ENCODE measurements at places on chromosomes 5 and 9.

GRCh38 chr9:136231478-136232297 lies 13.9 kb downstream of the QSOX2 start:
- DNase-seq = no peak

GRCh38 chr9:7607421-7607820 lies 192.2 kb downstream of the DMAC1 start:
- DNase-seq = no peak

DNA sequence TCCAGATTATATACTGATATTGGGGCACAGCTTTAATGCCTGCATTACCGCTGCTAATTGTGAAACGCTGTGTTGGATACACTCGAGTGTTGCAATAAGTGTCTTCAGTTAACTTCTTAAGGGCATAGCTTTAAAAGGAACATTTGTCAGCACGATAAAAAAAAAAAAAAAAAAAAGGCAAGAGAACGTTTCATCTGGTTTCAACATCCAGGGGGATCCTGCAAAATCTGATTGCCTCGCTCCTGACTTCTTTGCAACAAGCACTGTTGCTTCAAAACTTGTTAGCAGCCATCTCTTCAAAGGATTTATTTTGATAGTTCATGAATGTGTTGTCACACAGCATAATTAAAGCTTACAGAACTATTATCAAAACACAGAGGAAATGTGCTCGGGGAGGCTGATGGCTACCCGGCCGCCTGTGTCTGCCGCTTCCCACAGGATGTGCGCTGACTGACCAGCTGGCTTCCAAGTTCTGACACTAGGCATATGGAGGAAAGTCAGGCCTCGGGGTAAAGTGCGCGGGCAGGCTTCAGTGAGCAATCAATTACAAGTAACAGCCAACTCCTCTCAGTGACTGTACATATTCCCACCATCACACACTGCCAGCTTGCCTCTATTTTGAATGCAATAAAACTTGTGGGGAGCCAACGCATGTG lies 77.7 kb downstream of the EBF1 start:
- no peak for DNase-seq

GRCh38 chr5:151476016-151476415 lies 28.6 kb downstream of the SLC36A1 start:
- DNase-seq = no peak

- DNase-seq = no peak
Measured at GRCh38 chr5:44881266-44881665, 72.5 kb downstream of the MRPS30 start.

- no peak for DNase-seq
Measured at GRCh38 chr5:67303356-67303755, 106.8 kb upstream of the CD180 start.

DNA sequence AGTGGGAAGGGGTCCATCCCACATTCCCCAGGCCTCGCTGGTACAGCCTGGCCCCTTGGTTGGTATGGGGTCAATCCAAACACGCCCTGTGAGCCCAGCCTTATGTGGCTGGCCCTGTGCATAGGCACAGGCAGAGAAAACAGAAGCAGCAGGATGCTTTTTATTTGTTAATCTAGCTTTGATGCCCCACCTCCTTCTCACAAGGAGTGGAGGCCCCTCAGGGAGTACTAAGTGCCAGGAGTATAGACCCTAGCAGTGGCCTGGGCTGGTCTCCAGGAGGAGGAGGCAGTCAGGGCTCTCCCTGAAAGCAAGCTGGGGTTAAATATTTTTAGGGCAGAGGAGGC lies 14.6 kb upstream of the TCF7 start:
- DNase-seq = no peak

GRCh38 chr5:176742246-176743105 lies 67.9 kb upstream of the UNC5A start:
- DNase-seq = no peak

- no peak for DNase-seq
Measured at GRCh38 chr5:92613546-92613945, 967.5 kb downstream of the NR2F1-AS1 start.

DNA sequence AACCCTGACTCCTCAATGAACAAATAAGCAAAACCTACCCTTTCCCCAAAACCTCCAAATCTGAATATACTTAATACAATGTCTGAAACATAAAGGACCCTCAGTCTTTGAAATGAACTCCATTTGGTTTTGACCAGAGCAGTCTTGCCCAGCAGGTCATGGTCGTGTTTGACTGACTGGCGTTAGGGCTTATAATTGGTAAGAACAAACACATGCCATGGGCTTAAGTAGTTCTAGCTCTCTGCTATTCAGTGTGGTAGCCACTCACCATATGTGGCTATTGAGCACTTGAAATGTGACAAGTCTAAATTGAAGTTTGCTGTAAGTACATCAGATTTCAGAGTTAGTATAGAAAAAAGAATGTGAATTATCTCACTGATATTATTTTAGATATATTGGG lies 42.1 kb downstream of the LRRTM2 start:
- DNase-seq = no peak

DNA sequence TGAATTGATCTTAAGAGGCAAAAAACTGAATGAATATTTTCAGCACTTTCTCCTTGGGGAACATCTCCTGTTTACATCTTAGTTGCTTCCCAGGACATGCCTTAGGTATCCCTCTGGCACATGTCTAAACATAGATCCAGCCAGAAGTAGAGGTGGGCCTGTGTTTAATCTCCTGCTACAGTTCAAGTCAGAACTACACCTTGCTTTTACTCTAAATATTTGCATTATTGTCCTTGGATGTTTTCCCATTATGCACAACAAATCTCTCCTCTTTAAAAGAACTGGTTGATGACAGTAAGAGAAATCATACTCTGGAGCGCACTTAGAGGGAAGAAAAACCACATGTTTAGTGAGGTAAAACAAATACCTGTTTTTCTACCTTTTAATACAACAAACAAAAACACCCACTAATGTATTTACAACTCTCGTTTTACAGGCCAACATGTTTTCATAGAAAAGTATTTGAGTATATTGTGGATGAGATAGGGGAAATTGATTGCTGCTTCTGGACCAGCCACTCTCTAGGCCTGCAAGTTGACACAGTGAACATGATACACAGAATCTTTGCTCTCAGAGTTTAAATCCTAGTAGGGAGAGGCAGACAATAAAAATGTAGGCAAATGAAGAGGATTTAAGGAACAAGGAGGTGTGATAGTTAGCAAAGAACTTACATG lies 32.3 kb downstream of the TNFAIP8 start:
- DNase-seq = no peak

- no peak for DNase-seq
Measured at GRCh38 chr9:127132921-127133647, 10.6 kb upstream of the ANGPTL2 start.

- DNase-seq = no peak
Measured at GRCh38 chr5:94467954-94468930, 150.2 kb downstream of the KIAA0825 start.

- DNase-seq = no peak
Measured at GRCh38 chr9:16871336-16872151, 1.1 kb upstream of the BNC2 start.

DNA sequence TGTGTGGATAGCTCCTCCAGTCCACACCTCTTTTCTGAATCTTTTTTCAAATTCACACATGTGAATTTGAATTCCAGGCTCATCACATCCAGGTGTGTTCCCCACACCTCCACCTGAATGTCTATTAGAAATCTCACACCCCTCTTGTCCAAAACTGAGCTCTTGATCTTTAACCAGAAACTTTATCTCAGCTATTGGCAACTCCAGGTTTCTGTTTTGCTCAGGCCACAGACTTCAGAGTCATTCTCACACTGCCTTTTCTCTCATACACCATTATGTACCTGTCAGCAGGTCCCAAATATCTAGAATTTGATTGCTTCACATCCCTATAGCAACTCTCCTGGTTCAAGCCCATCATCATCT lies 11.6 kb downstream of the NIPSNAP3B start:
- no peak for DNase-seq

DNA sequence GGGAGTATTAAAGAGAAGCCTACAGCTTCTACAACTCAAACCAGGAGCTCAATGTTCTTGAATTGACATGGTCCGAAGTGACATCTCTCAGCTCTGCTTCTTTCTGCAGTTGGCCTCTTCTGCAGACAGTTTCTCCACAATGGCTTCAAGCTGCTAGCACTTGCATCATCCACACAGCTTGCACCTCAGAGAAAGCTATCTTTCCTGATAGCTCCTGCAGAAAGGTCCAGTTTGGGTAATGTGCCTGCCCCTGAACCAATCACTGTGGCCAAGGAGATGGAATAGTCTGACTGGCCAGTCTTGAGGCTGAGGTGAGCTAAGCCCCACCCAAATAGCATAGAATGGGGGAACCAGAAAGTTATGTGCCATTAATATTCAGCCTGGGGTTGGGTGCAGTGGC lies 95.8 kb upstream of the ABCA1 start:
- no peak for DNase-seq

GRCh38 chr9:93488244-93488643 lies 34.9 kb upstream of the FAM120AOS start:
- DNase-seq = no peak

GRCh38 chr5:107700481-107700880 lies 29.7 kb upstream of the EFNA5 start:
- no peak for DNase-seq

DNA sequence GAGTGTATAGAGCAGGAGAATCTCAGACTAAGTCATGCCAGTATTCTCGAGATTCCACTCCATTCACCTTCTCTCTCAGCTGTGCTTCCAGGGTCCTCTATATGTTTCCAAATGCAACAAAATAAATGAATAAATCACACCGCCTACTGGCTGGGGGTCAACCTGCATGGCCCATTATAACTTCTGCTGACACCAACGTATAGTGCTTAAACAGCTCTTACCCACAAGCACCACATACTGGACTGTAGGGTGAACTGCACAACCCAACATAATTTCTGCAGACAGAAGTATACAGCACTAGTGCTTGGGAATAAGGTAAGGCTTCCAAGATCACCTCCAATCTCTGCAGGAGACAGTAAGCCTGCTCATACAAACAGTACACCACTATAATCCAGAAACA lies 33.1 kb upstream of the HTR4 start:
- DNase-seq = no peak

DNA sequence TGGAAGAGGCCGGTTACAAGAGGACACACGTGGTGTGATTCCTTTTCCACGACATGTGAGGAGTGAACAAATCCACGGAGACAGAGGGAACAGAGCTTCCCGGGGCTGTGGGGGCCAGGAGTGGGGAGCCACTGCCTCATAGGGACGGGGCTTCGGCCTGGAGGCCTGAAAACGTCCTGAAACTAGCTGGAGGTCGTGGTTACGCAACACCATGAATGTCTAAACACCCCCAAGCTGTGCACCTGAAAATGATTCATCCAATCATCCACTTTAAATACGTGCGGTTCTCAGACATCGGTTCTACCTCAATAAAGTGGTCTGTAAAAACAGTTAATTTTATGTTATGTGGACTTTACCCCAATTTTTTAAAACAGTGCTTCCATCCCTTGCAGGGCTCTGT lies 65.3 kb upstream of the PPP1R26 start:
- no peak for DNase-seq

- DNase-seq = no peak
Measured at GRCh38 chr5:160363211-160363610, 7.2 kb downstream of the C1QTNF2 start.

DNA sequence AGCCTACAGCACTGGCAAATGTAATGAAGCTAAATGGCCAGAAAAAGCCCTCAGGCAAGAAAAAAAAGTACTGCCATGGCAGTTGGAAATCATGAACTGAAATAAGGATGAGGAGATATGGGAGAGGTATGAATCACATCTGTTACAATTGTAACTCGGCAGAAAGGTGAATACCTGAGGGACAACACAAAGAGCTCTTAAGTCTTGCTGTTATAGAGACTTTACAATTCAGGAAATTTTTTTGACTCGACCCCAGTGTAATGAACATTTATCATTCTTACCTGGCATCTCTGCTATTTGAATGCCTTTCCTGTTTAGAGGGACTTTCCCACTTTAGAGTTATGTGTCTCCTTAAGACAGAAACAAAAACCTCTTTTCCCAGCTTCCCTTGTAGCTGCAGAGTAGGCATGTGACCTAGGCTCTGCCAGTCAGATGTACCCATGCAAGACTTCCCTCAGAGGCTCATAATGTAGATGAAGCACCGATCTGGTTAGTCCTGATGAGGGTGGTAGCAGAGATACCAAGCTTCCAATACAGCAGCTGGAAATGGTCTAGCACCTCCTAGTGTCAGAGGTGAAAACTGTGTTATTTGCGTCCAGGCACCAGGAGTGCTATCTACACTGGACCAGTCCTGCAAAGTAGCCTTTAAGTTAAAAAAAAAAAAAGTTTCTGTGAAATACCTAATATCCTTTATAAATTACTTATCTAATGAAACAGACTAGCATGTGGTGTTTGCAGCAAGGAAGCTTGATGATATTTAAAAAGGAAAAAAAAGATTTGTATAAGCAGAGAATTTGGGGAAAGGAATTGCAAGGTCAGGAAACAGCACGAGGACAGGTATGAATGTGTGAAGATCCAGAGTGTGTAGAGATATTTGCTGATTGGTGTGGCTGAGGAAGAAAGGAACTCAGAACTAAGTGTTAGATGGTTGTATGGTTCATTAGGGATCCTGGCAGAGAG lies 146.9 kb upstream of the SLC1A3 start:
- no peak for DNase-seq

DNA sequence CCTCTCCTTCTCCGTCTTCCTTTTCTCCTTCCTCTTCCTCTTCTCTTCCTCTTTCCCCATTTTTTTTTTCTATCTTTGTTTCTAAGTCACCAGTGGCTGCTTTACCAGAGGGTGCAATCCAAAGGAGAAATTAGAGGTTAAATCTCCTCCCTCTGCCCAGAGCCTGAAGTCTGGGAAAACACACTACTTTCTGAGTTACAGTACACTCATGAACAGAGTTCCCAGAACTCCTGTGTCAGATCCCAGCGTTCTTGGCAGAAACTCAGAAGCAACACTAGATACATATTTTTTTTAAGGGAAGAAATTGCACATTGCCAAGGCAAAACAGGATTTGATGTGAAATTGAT lies 189.0 kb downstream of the SNCAIP start:
- no peak for DNase-seq

- DNase-seq = no peak
Measured at GRCh38 chr5:156647034-156647451, 203.1 kb upstream of the PPP1R2B start.

DNA sequence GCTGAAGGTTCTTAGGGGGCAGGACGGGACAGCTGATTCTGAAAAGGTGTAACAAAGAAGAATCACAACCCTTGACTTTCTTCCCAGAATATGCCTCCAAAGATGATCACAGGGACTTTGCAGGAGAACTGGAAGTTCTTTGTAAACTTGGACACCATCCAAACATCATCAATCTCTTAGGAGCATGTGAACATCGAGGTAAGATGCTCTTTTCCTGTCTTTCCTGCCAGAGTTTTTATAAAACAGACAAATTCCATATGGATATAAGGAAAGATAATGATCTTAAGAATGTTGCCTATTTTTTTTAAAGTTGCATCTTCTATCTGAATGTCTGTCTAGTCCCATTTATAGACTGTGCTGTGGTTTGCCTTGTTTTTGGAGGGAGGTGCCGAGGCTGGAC lies 87.9 kb downstream of the EQTN start:
- no peak for DNase-seq

DNA sequence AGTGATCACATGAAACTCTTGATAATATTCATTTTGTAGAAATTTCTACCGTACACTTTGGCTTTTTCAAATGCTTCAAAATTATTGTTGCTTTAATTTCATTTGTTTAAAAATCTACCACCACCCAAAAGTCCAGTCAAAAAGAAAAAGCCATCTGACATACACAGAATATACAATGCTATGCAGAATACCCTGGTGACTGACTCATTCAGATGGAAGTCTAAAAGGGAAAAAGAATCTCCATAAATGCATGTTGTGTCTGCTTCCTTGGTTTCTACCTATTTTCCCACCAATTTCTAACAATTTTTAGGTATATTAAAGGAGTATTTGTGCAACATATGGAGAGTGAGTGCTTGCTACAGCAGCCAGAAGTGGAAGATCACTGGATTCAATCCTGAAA lies 9.3 kb upstream of the RAPGEF6 start:
- no peak for DNase-seq

- no peak for DNase-seq
Measured at GRCh38 chr5:34415559-34416198, 240.4 kb upstream of the RAI14 start.
